ENCODE measurements at places on chromosomes 7 and 10. TPM values are rescaled to one million over a fixed set of nuclear protein-coding genes. Genes with fewer than 3 reads are reported as not detected.

FBH1 gene
- 85.3 TPM for total RNA-seq

PTF1A gene
- not detected for total RNA-seq

C10orf90 gene
- not detected for total RNA-seq

HDAC9 gene
- total RNA-seq, result 4.4 TPM

AKR1C8 gene
- 0.46 TPM for total RNA-seq

DYNC1I1 gene
- total RNA-seq, result 7.6 TPM

CRHR2 gene
- total RNA-seq, result not detected

RARRES2 gene
- 161 TPM for total RNA-seq

STEAP1 gene
- total RNA-seq, result 10.6 TPM

TMEM178B gene
- total RNA-seq, result 0.89 TPM

CYP2C9 gene
- 0.80 TPM for total RNA-seq

TNS3 gene
- total RNA-seq, result 120 TPM

CTNNA3 gene
- total RNA-seq, result 39.8 TPM

FRMPD2 gene
- total RNA-seq, result 26.7 TPM

VAX1 gene
- not detected for total RNA-seq

GPNMB gene
- 127 TPM for total RNA-seq

TUBAL3 gene
- 0.12 TPM for total RNA-seq

MACC1 gene
- 25.0 TPM for total RNA-seq

PRTFDC1 gene
- 4.0 TPM for total RNA-seq

FOXI2 gene
- total RNA-seq, result not detected

IGFBP1 gene
- not detected for total RNA-seq

SPDYE5 gene
- not detected for total RNA-seq

EBF3 gene
- total RNA-seq, result not detected

ABCB4 gene
- 0.25 TPM for total RNA-seq

NYAP1 gene
- 0.52 TPM for total RNA-seq

FERD3L gene
- not detected for total RNA-seq

MBLAC1 gene
- total RNA-seq, result 2.2 TPM

EXOSC1 gene
- total RNA-seq, result 30.2 TPM

TWIST1 gene
- 0.77 TPM for total RNA-seq

Data from lung (tissue), 17 donors.